ENCODE measurements at places on chromosomes 4 and X. TPM values are rescaled to one million over a fixed set of nuclear protein-coding genes. Genes with fewer than 3 reads are reported as not detected.

Gene SMPX
- total RNA-seq: not detected

Gene G3BP2
- total RNA-seq: 86.2 TPM

Gene IL2RG
- 5.1 TPM for total RNA-seq

Gene TRIML2
- not detected for total RNA-seq

Gene DOK7
- 1.3 TPM for total RNA-seq

Gene KCNIP4
- total RNA-seq: 0.66 TPM
